ENCODE measurements at places on chromosomes 3 and 15.
A peak's percentile ranks its signal among the peaks of the same experiment; 100 is the strongest.

DNA sequence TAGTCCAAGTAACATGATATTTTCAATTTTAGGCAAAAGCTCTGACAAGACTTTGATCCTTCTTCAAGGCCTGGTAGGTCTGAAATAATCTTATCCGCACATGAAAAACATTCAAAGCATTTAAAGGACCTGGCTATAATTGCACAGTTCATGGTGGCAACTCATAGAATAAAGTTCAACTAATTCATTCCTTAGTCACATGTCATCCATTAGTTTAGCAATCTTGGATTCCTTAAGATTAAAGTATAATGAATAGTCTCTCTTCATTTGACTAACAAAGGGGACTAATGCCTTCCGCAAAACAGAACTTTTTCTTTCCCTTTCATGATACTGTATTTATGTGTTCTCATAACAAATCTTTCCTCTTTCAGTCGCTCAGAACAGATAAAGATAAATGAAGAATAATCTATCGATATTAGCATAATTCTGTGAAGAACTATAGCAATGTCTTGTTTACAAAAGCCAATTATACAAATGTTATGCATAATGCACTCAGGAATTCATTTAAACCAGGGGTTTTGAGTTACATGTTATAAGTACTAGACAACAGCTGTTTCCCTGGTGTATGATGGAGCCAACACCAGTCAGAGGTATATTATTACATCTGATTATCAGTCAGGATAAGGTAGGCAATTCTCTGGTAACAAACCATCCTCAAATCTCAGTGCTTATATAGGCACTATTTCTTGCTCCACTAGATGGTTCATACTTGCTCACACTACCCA is 172.5 kb downstream of the POTEB3 start:
- DNase-seq = no peak

- peak; percentile 4 for DNase-seq
Measured at GRCh38 chr3:46866720-46867549, 3.7 kb upstream of the MYL3 start.

DNA sequence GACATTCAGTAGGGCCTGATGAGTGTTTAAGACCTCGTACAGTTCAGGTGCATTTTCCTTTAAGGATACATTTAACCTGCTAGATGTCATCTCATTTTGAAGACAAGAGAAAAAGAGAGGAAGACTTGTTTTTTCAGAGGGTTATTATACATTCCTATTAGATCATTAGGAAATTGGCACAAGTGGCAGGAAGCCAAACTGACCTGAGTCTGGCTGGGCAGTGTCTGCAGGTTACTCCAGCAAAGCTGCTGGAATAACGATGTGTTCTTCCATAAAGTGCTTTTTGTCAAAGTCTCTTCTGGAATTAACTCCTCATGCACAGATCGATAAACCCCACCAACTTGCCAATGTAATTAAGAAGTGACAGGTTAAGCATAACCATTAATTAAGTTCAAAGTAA is 396.4 kb upstream of the TPRG1 start:
- DNase-seq = no peak

DNA sequence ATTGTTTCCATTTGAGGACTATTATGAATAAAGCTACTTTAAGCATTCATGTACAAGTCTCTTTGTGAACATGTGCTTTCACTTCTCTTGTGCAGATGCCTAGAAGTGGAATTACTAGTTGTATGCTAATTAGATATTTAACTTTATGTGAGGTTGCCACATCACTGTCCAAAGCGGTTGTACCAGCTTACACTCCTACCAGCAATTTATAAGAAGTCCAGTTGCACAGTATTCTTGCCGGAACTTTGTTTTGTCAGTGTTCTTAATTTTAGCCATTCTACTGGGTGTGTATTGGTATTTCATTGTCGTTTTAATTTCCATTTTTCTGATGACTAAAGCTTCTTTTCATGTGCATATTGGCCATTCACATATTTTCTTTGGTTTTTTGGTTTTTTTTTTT is 29.1 kb downstream of the SEMA3G start:
- no peak for DNase-seq

- DNase-seq = no peak
Measured at GRCh38 chr15:98996169-98996568, 11.4 kb downstream of the PGPEP1L start.

- no peak for DNase-seq
Measured at GRCh38 chr3:127180859-127181258, 12.1 kb upstream of the PRR23E start.

- no peak for DNase-seq
Measured at GRCh38 chr3:123478314-123478713, 29.4 kb upstream of the ADCY5 start.

GRCh38 chr15:101185336-101185735 is 66.5 kb downstream of the CHSY1 start:
- no peak for DNase-seq

DNA sequence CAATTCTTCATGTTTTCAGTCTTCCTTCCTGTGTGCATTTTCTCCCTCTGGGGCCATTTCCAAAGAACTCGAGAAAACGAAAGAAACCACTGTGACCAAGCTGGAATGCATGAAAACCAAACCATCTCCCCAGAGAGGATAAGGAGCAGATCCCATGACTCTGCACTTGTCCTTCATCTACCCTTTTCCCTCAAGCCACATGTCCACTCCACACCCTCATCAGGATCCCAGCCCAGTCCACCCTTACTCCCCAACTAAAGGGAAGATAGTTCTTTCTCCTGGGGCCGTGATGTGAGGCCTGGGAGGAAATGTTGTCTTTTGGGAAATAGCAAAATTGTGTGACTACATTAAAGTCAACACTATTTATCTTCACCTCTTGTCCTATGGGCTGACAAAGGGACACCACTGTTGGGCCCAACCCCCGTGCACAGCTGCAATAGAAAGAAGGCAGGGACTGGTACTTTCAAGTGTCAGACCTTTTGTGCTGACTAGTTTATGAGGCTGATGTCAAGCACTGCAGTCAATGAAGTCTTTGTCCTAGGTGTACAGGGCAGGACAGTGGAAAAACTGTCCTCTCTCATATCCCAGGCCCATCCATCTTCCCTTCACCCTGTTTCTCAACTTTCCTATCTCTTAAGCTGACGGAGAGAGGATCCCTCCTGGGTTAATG is 487.1 kb upstream of the NR2F2 start:
- DNase-seq = no peak

DNA sequence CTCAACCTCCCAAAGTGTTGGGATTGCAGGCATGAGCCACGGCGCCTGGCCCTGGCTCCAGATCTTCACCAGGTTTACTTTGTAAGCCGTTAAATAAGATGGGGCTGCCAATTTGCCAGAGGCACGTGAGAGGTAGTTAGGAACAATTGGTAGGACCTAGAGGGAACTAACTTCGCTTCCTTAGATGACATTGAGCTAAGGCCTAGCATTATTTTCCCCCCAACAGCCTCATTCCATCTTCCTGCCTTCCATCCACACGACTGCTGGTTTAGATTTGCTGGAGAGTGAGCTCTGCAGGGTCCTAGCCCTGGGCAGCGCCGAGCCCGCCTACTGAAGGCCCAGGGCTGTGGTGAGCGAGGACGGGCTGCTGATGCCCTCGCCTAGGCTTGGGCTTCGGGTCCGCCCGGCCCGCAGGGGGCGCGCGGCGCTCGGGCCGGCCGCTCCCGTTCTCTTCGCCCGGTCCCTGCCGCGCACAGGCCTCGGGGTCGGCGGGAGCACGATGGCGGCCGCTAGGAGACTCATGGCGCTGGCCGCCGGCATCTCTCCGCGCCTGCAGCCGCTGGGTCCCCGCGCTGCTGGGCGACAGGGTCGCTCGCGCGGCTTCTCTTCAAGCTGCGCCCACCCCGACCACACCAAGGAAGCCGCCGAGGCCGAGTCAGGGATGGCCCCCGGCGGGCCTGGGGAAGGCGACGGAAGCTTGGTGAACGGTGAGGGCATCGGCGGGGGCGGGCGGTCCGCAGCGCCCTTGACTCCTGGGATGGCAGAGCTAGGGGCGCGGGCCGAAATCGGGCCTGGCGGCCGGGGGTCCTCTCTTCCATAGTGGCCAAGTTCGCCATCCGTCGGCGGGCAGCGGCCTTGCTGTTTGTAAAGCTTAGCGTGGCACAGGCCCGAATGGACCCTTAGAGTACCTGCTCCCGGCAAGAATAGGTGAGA is 21.9 kb downstream of the DHX30 start:
- DNase-seq = peak; percentile 81

DNA sequence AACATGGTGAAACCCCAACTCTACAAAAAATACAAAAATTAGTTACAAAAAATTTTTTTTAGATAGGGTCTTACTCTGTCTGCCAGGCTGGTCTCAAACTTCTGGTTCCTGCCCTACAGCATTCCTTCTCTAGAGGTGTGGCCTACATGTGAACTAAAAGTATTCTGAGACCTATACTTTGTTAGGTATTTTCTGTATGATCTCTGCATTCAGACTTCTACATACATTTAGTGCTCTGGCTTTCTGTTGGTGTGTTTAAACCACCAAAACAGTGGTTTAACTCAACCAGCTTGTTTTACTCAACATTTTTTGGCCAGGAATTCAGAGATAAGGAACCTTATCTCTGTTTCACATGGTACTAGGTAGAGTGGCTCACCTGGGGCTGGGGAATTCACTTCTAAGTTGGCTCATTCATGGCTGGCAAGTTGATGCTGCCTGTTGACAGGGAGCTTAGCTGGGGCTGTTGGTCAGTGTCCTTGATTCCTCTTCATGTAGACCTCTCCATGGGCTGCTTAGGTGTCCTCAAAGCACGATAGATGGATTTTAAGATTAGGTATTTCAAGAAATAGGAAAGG is 41.4 kb upstream of the BSN start:
- no peak for DNase-seq

DNA sequence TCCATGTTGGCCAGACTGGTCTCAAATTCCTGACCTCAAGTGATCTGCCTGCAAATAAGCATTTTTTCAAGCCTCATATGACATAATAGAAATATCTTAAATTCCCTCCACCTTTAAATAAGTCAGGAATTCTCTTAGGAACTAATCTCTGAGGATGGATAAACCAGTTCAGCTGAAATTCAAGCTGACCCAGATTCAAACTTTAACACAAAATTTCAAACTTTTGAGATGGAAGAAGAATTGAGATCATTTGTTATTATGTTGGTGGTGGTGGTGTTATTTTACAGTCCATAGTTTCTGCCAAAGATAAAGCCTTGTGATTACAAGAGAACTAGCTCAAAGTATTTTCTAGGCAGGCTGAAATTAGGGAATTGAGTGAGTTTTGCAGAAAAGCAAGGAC is 85.5 kb downstream of the SSR3 start:
- no peak for DNase-seq

- no peak for DNase-seq
Measured at GRCh38 chr15:52800828-52801747, 11.0 kb upstream of the ONECUT1 start.

DNA sequence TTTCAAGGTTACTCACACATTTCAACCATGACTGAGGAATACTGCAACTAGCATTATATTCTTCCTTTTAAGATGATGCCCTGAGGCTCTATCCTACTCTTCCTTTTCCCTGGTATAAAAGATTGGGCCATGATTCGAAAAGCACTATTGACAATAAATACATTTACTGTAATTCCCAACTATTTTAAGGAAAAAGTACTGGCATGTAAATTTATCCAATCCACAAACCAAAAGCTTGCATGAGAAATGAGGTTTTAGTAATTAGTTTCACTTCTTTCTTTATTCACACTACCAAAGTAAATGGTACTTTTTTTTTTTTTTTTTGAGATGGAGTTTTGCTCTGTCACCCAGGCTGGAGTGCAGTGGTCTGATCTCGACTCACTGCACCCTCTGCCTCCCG is 310.2 kb downstream of the LRRC3B start:
- DNase-seq = no peak
